ENCODE measurements at places on chromosomes 5 and 9.

GRCh38 chr9:22483528-22484070, 37.0 kb downstream of the DMRTA1 start:
- no peak for DNase-seq

DNA sequence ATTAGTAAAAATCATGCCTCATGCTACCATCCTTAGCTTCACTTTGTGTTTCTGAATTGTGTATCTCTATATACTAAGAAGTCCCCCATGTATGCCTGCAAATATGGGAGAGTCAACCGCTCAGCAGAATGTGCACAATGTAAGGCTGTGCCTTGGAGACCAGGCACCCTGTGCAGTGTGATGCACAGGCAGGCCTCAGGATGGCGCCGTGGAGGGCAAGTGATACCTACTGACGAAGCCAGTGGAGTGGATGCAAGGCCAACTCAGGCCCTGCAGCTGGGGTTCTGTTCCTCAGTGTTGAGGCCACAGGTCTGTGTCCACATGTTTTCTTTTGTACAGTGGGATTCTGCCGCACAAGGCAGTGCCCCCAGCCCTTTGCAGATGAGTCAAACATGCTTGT, 28.4 kb downstream of the SYK start:
- no peak for DNase-seq

GRCh38 chr5:4027088-4027734, 431.6 kb downstream of the IRX1 start:
- DNase-seq: no peak

DNA sequence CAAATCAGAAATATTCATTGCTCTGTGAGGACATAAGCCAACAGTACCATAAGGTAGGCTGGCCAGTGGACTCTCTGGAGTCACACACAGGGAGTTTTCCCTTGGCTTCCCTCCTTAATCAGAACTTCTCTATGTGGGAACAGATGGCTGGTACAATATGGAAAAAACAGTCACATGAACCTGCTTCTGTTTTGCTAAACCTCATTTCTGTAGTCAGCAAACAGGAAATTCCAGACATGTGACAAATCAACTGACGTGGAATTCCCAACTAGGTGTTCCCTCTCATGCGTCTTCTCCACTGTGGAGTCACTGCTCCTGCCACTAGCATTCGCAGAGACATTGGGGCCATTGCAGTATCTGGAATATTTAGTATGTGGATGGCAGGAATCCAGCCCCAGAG, 617.6 kb downstream of the KIF4B start:
- DNase-seq: no peak

DNA sequence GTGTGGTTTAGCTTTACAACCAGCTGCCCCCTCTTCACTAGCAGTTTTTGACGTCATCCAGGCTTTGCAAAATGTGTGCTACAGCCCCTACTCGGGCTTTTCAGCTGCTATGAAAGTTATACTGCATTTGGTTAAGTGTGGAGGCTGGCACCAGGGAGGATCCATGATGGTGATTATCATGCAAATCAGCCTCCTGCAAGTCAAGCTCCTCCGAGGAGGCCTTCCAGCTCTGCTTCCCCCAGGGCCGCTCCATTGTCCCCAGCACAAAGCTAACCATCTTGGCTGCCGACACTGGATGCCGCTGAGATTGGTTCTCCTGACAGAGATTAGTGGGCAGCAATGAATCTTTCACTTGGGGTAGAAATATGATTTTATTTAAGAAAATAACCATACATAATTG, 159.6 kb downstream of the NR2F1-AS1 start:
- no peak for DNase-seq

GRCh38 chr5:66312266-66312665, 168.2 kb downstream of the SREK1 start:
- DNase-seq: no peak

- DNase-seq: no peak
These were observed 70.1 kb upstream of the FSTL4 start for GRCh38 chr5:133682451-133682850.
